Breast epithelium (tissue), 4 donors: ENCODE measurements at places on chromosomes 11 and 22. TPM values are rescaled to one million over a fixed set of nuclear protein-coding genes. Genes with fewer than 3 reads are reported as not detected.

GRCh38 chr11:131824771-131825170, 454.4 kb downstream of the NTM start:
- DNase-seq, result no peak

DNA sequence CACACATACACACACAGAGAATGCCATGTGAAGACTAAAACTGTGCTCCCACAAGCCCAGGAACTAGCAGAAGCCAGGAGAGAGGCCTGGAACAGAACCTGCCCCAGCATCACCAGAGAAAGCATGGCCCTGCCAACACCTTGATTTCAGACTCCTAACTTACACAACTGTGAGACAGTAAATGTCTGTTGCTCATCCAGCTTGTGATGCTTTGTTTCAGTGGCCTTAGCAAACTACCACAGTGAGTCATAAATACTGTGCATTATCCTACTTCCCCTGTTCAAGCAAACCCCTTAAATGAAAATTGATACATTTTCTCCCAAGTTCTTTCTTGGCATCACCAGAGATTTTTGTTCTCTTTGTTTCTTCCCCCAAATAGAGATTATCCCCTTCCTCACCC, 1539.4 kb upstream of the TENM4 start:
- DNase-seq, result no peak

DNA sequence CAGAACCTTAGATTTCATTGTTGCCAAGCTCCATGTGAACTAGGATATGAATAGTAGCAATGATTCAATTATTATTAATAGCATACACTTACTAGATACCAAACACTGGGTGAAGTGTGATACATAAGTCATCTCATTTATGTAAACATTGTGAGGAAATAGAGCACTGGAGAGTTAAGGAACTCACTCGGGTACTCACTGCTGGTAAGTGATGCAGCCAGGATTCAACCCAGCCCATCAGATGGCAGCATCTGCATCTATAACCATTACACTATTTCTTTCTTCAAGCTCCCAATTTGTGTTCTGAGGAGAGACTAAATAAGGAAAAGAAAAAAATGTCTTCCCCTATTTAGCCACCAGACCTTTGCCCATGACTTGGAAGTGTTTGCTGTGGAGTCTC, 10.2 kb upstream of the ALG8 start:
- DNase-seq, result no peak

DNA sequence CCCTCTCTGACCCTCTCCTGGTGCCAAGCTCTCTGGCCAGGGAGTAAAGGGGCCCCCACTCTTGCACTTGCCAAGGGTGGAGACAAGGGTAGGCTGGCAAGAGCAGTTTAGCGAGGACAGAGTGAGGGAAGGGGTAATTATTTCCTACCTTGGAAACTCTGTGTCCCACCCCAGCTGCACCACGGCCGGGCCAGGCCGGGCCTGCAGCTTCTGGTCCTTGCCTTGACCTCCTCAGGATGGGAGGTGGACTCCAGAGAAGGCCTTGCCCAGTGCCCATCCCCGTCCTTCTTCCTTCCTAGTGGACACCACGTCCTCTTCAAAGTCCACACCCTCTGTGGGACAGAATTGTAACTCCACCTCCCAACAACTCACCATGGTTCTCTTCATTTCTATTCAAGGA, 18.4 kb upstream of the OSBPL5 start:
- no peak for DNase-seq

GPHA2 gene
- not detected for total RNA-seq

PTPRCAP gene
- total RNA-seq, result 9.2 TPM

DNA sequence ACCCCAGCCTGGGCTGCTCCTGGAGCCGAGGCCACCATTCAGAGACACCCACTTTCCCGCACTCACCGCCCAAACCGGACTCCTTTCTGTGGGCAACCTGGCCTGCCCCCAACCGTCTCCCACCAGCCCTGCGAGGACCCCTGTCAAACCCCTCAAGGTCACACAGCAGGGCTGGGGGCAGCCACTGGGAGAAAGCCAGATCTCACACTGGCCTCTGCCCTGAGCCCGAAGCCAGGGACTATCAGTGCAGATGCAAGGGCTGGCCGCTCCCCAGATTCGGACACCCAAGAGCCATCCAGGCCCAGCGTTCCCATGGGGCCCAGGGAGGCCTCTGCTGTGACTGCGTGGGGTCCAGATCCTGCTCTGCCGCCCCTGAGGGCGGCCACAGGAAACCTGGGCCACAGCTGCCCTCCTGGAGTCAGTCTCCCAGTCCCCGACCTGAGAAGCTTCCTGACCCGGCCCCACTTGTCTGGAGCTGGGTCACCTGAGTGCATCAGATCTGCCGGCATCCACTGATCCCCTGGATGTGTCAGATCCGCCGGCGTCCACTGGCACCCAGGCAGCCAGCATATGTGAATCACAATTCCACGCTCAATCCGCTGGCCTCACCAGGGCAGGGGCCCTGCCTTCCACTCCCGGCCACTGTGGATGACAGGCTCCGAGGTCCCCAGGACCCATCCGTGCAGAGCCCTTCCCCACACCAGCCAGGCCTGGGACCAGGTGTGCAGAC, 139.7 kb downstream of the BRD1 start:
- no peak for DNase-seq

GRCh38 chr11:120657306-120658070, 145.9 kb downstream of the GRIK4 start:
- no peak for DNase-seq

UCP2 gene
- 28.2 TPM for total RNA-seq

- DNase-seq, result no peak
Measured at GRCh38 chr11:44729063-44729462, 2.3 kb downstream of the TSPAN18 start.

PITPNM1 gene
- total RNA-seq, result 11.7 TPM

DNA sequence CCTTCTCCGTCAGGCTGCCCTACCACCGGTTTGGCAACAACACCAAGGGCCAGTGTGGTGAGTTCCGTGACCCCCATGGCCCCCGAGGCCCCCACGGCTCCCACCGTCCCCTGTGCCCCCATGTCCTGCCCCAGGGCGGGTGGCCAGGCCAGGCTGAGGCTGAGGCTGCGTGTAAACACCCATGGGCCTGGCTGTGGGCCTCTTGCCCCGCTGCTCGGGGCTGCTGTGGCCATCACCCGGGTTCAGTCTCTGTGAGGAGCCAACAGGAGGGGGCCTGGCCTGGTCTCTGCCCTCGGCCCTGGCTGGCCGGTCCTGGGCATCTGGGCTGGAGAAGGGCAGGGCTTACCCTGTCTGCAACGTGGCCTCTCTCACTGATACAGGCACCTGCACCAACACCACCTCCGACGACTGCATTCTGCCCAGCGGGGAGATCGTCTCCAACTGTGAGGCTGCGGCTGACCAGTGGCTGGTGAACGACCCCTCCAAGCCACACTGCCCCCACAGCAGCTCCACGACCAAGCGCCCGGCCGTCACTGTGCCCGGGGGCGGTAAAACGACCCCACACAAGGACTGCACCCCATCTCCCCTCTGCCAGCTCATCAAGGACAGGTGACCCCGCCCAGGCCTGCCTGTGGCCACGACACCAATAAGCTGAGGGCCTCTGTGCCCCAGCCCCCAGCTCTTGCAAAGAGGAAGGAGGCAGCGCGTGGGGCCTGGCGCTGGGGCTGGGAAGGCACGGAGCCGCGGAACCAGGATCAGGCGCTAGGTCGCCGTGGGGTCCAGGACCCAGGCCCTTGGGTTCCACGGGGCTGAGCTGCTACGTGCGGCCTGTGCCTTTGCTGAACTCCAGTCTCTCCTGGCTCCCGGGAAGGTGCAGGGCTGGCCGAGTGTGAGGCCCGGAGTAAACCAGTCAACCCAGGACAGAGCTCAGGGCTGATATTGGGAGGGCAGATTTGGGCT, 29.0 kb downstream of the MUC2 start:
- no peak for DNase-seq

CTSW gene
- 4.0 TPM for total RNA-seq

TBX10 gene
- not detected for total RNA-seq
